Thymus (tissue), 14 donors: ENCODE measurements at places on chromosomes 7 and 10. TPM values are rescaled to one million over a fixed set of nuclear protein-coding genes. Genes with fewer than 3 reads are reported as not detected.
A peak's percentile ranks its signal among the peaks of the same experiment; 100 is the strongest.

Gene SPDYE1
- not detected for total RNA-seq

- H3K4me1 ChIP-seq, result peaks cover 39% of the 10 kb centered on the region
- H3K36me3 ChIP-seq, result peaks cover 26% of the 10 kb centered on the region
- no peaks in the 10 kb centered on the region for H3K27me3 ChIP-seq
- H3K4me3 ChIP-seq, result peak overlapping the region; percentile 41
- no peak for DNase-seq
Observed at GRCh38 chr10:79137300-79137756, 68.6 kb downstream of the ZMIZ1 start.

DNA sequence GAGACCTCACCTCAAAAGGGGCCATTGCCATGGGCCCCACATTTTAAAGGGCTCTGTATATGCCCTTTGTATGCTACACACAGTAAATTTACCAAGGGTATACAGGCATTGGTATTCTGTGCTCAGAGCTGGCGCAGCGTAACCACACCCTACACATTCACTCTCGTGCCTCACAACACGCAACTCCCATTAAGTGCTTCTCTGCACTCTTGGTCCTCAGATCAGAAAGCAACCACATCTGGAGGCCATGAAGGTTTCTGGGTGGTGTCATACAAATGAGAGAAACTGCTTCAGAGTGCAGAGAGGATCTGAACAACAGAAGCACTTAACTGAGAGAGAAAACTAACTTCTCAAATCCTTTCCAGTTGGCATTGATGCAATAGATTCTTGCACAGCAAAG lies 9.4 kb upstream of the CACUL1 start:
- H3K36me3 ChIP-seq, result no peaks in the 10 kb centered on the region
- no peak overlapping the region for H3K4me3 ChIP-seq
- no peak overlapping the region for H3K27ac ChIP-seq
- H3K27me3 ChIP-seq, result no peaks in the 10 kb centered on the region
- no peak for DNase-seq

- H3K4me3 ChIP-seq, result no peak overlapping the region
- no peak for DNase-seq
- H3K36me3 ChIP-seq, result no peaks in the 10 kb centered on the region
- no peaks in the 10 kb centered on the region for H3K27me3 ChIP-seq
- no peaks in the 10 kb centered on the region for H3K4me1 ChIP-seq
- no peak overlapping the region for H3K27ac ChIP-seq
Observed at GRCh38 chr7:45343746-45344145, 186.2 kb downstream of the RAMP3 start.

Gene KIF11
- total RNA-seq, result 39.9 TPM

Gene RELN
- total RNA-seq, result 0.28 TPM

- H3K36me3 ChIP-seq, result no peaks in the 10 kb centered on the region
- no peak overlapping the region for H3K27ac ChIP-seq
- DNase-seq, result no peak
- no peaks in the 10 kb centered on the region for H3K4me1 ChIP-seq
- H3K27me3 ChIP-seq, result no peaks in the 10 kb centered on the region
Observed at GRCh38 chr7:77433901-77434300, 17.8 kb upstream of the GSAP start.

DNA sequence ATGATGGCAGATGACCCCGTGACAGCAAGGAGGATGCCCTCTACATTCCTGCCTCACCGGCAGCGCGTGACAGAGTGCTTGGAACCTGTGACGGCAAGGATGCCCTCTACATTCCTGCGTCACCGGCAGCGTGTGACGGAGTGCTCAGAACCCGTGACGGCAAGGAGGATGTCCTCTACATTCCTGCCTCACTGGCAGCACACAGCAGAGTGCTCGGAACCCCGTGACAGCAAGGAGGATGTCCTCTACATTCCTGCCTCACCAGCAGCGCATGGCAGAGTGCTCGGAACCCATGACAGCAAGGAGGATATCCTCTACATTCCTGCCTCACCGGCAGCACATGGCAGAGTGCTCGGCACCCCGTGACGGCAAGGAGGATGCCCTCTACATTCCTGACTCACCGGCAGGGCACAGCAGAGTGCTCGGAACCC lies 231.0 kb downstream of the DIP2C start:
- H3K36me3 ChIP-seq, result no peaks in the 10 kb centered on the region
- no peaks in the 10 kb centered on the region for H3K4me1 ChIP-seq
- H3K27me3 ChIP-seq, result peaks cover 25% of the 10 kb centered on the region
- no peak for DNase-seq
- H3K4me3 ChIP-seq, result no peak overlapping the region
- H3K27ac ChIP-seq, result no peak overlapping the region

DNA sequence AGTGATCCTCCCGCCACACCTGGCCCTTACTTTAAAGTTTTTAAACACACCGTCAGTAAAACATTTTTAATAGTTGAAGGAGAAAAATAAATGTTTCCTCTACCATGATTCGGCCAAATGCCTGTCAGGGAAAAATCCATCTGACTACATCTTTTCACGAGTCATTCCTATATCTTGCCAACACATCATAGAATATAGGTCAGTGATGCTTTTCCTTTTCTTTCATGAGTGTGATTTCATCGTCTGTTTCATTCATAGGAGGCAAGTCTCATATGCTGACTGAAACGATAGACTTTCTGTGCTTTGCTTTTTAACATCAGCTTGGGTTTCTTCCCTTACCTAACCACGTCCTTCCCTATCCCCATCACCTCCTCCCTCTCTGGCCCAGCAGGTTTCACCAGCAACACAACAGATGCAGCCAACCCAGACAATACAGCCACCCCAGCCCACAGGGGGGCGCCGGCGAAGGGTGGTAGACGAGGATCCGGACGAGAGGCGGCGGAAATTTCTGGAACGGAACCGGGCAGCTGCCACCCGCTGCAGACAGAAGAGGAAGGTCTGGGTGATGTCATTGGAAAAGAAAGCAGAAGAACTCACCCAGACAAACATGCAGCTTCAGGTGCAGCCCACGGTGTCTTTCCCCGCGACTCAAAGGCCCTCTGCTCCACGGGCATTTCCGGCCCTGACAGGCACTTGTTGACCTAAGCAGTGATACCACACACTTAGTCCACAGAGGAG lies 149.2 kb downstream of the TRIL start:
- H3K4me3 ChIP-seq, result no peak overlapping the region
- H3K36me3 ChIP-seq, result no peaks in the 10 kb centered on the region
- H3K27me3 ChIP-seq, result no peaks in the 10 kb centered on the region
- H3K4me1 ChIP-seq, result no peaks in the 10 kb centered on the region

GRCh38 chr7:149716932-149717307 lies 56.5 kb downstream of the ZNF467 start:
- H3K4me3 ChIP-seq, result no peak overlapping the region
- H3K36me3 ChIP-seq, result peaks cover 7% of the 10 kb centered on the region
- DNase-seq, result no peak
- H3K27ac ChIP-seq, result peak overlapping the region; percentile 36

GRCh38 chr10:32104181-32104580 lies 48.0 kb upstream of the KIF5B start:
- no peak overlapping the region for H3K27ac ChIP-seq
- H3K27me3 ChIP-seq, result no peaks in the 10 kb centered on the region
- H3K4me3 ChIP-seq, result no peak overlapping the region
- DNase-seq, result no peak
- no peaks in the 10 kb centered on the region for H3K36me3 ChIP-seq

DNA sequence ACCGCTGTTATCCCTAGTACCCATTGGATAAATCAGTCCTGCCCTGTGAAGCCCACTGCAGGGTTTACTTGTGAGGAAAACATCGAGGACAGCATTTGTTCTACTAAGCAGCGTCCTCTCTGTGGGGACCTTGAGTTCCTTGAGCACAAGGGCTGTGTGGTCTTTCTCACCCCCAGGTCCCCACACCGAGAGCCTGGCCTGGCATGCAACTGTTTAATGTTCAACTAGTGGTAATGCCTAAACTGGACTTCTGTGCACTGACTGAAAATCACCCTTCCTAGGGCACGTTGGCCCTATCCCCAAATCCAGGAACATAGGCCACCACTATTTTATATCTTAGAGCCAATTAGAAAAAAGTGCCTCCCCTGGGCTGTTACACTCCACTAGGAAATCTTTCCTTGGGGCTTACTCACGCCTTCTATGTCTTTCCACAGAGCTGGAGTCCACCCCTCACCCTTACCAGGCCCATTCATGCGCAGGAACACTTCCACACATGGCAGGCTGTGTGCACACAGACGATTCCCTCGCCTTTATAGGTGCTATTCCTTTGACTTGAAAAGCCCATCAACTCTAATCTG lies 1.7 kb upstream of the TMEM213 start:
- no peaks in the 10 kb centered on the region for H3K27me3 ChIP-seq
- peaks cover 4% of the 10 kb centered on the region for H3K4me1 ChIP-seq
- DNase-seq, result no peak
- H3K27ac ChIP-seq, result no peak overlapping the region
- no peaks in the 10 kb centered on the region for H3K36me3 ChIP-seq

Gene FAM25G
- 1.2 TPM for total RNA-seq

GRCh38 chr7:135991322-135991721 lies 14.2 kb upstream of the MTPN start:
- H3K4me3 ChIP-seq, result no peak overlapping the region
- H3K27me3 ChIP-seq, result no peaks in the 10 kb centered on the region
- no peak for DNase-seq
- H3K36me3 ChIP-seq, result no peaks in the 10 kb centered on the region

Gene BAIAP2L1
- 2.2 TPM for total RNA-seq

DNA sequence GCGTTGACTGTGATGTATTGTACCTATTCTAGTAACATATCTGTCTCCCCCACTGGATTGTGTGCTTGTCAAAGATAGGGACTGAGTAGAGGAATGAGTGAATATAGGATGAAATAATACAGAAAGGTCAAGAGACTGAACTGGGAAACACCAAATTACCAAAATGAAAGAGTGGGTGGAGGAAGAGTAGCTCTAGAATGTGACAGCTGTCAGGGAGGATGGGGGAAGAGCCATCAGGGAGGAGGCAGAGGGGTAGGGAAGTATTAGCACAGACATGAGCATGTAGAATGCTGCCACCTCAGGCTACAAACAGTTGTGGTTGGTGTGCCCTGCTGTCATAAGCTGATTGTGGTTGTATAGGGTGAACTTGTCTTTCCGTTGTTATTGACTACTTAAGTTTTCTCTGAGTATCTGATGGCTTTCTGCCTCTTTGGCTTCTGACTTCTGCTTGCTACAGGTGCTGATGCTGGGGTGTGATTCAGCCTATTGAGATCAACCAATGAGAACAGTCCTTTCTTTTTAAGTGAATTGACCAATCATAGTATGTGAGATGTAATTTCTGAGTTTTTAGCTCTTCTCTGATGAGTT lies 5.6 kb downstream of the CCSER2 start:
- H3K4me3 ChIP-seq, result no peak overlapping the region
- no peaks in the 10 kb centered on the region for H3K36me3 ChIP-seq
- DNase-seq, result peak; percentile 38
- H3K4me1 ChIP-seq, result peaks cover 23% of the 10 kb centered on the region
- H3K27me3 ChIP-seq, result no peaks in the 10 kb centered on the region
